ENCODE measurements at places on chromosomes 11 and 22. TPM values are rescaled to one million over a fixed set of nuclear protein-coding genes. Genes with fewer than 3 reads are reported as not detected.

GRCh38 chr11:17768547-17768946, 34.0 kb downstream of the KCNC1 start:
- no peak for DNase-seq

DNA sequence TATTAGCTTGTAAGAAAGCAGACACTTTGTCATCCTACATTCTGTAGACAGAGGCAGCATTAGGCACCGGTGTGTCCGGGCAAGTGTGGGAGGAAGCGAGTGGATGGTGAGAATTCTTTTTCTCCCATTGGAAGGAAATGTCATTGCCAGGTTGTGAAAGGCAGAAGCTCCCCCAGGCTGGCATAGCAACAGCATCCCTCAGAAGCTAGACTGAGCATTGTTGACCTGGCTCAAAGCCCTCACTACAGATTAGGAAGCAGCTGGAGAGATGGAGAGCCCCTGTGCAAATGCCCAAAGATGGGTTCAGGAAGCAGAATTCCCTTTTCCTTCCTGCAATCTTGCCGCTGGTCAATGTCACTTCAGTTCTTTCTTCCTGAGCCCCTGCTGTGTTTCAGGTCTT, 1299.3 kb downstream of the TBC1D22A start:
- DNase-seq: no peak

DNA sequence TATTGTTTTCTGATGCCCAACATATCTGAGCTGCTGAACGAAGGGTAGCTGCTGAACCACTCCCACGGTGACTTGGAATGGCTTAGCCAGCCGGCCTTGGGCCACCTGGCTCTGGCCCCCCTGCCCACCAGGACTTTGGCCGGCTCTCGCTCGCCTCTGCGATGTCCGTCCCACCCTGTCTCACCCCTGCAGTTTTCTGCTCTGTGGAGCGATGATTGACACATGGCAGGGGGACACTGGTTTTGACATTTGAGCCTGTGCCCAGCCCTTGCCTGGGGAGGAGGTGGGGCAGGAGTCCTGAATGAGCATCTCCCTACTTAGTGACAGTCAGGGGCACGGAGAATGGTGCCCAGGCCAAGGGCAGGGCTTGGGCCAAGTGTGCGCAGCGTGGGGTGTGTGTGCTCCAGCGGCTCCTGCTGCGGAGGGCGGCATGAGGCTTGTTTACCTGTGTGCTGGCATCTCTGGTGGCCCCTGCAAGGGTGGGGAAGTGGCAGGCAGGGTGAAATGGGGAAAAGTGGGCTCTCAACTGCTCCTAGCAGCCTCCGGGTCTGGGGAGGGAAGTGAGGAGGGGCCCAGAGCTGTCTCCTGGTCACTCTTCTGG, 15.7 kb upstream of the CDKN1C start:
- DNase-seq: no peak

GRCh38 chr11:120800206-120800605, 223.7 kb upstream of the TBCEL start:
- DNase-seq: no peak

The DNAJC4 gene
- total RNA-seq: 40.4 TPM

The ISX gene
- not detected for total RNA-seq

Data from esophagus muscularis mucosa (tissue), 4 donors.